Pulmonary artery endothelial cell (primary cell): ENCODE measurements at places on chromosomes 4 and X. TPM values are rescaled to one million over a fixed set of nuclear protein-coding genes. Genes with fewer than 3 reads are reported as not detected.

SMIM10L2A gene
- total RNA-seq: 0.28 and 0.40 TPM in 2 replicates

GRCh38 chrX:133544115-133544514 lies 128.8 kb upstream of the GPC4 start:
- DNase-seq: no peak

DNA sequence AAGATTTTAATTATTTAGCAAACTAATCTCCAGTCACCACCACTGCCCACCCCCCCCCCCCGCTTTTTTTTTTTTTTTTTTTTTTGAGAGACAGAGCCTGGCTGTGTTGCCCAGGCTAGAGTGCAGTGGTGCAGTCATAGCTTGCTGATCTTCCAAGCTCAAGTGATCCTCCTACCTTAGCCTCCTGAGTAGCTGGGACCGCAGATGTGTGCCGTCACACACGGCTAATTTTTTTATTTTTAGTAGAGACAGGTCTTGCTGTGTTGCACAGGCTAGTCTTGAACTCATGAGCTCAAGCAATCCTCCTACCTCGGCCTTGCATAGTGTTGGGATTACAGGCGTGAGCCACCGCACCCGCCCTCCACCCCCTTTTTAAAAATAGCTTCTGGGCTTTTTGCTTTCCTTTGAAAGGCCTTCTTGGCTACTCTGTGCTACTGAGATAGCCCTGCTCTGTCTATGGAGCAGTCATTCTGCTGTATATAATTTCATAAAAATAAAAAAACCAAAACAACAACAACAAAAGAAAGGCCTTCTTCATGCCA lies 18.7 kb downstream of the TXLNG start:
- DNase-seq: no peak

GRCh38 chr4:181650033-181650825 lies 593.0 kb upstream of the TENM3 start:
- no peak for DNase-seq

GRCh38 chrX:151996347-151996746 lies 21.9 kb upstream of the GABRE start:
- DNase-seq: no peak

DNA sequence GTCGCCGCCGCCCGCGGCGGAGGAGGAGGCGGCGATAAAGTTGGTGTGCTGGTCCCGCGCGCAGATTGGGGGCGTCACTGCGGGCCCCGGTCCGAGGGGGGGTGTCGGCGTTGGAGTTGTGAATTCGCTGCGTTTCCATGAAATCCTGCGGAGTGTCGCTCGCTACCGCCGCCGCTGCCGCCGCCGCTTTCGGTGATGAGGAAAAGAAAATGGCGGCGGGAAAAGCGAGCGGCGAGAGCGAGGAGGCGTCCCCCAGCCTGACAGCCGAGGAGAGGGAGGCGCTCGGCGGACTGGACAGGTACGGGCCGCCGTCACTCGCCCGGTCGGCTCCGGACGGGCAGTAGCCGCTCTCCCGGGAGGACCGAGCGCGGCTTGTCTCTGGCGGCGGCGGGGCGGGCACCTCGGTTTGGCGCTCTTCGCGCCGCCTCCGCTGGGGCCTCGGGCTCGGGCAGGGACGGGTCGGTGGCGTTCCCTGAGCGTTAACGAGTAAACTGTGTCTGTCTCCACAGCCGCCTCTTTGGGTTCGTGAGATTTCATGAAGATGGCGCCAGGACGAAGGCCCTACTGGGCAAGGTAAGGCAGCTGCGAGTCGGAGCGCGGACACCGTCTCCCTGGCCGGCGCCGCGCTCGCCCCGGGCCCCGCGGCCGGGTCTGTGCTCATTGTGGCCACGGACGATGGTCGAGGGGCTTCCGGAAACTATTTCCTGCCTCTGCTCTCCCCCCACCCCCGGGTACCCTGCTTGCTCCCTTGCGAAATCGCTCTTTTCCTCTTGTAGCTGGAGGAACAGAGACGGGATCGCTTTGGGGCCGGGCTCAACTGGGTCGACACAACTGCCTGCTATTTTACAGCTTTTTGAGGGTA lies 658 bp downstream of the KDM6A start:
- DNase-seq: no peak
